ENCODE measurements at places on chromosomes 4 and X. TPM values are rescaled to one million over a fixed set of nuclear protein-coding genes. Genes with fewer than 3 reads are reported as not detected.

DNA sequence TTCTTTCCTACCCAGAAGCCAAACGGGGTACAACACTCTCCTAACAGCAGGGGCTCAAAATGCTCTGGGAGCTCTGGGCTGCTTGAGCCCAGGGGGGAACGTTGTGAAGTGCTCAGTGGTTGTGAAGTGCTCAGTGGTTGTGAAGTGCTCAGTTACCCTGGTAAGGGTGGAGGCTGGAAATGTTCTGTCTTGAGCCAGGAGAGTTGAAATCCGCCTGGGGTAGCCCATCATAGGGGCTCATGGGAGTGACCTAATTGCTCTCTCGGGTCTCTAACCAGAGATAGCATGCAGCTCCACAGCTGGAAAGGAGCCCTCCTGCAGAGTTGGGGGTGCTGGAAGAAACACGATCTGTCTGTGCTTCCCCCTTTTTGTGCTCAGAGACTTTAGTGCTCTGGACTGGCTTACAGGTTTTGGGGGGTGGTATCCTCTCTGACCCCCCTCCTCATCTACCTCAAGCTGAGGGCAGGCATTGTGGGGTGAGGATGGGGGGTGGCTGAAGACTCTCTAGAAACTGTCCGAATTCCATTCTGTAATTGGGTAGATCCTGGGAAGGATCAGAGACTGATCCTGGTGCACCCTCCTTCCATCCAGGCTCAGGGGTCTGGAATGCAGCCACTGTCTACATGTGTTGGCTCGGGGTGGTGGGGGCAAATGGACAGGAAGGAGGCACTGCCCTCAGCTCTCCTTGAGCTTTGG is 2.7 kb downstream of the EFNB1 start:
- peaks cover 9% of the 10 kb centered on the region for H3K4me1 ChIP-seq
- peaks cover 3% of the 10 kb centered on the region for H3K27me3 ChIP-seq
- peak overlapping the region; percentile 89 for H3K27ac ChIP-seq
- DNase-seq, result no peak
- peak overlapping the region; percentile 66 for H3K4me3 ChIP-seq

DNA sequence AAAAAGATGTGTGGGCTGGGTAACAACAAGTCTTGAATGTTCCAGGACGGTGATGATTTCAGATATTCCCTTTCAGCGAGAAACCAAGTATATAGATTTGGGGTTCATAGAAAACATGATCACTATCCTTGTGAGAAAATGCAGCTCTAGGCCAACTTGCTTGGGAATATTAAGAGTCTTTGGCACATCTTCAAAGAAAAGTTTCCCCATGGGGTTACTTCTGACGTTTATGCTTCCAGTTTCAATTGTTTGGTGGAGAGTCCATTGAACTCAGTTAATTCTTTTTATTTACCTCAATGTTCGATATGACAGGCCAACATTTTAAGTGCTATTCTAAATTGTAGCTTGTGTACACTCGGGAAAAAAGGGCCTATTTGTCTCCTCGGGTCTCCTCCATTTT is 126.7 kb downstream of the NHS start:
- no peak overlapping the region for H3K27ac ChIP-seq
- no peaks in the 10 kb centered on the region for H3K4me1 ChIP-seq
- H3K27me3 ChIP-seq, result no peaks in the 10 kb centered on the region
- no peak overlapping the region for H3K4me3 ChIP-seq
- no peak for DNase-seq
- H3K36me3 ChIP-seq, result no peaks in the 10 kb centered on the region

DNA sequence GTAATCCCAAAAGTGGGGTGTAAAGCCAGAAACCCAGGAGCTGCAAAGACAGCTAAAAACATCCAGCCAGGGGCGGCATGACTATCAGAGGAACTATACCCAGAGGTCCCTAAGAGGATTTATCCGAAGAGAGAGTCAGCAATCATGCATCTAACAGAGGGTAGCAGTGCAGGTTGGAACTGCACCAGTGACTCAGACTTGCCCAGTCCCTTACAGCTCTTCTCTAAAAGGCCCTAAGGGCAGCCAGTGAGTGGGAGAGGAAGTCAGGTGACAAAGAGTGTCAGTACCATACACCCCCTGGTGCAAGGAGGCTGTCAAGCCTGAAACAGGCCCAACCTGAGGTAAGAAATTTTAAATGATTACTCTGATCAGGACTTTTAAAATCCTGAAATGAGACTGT is 88.1 kb downstream of the CAMK2D start:
- H3K36me3 ChIP-seq, result no peaks in the 10 kb centered on the region

- H3K4me1 ChIP-seq, result no peaks in the 10 kb centered on the region
- no peak for DNase-seq
- H3K4me3 ChIP-seq, result no peak overlapping the region
These were observed 192.1 kb downstream of the RBMX2 start for GRCh38 chrX:130593911-130594310.

DNA sequence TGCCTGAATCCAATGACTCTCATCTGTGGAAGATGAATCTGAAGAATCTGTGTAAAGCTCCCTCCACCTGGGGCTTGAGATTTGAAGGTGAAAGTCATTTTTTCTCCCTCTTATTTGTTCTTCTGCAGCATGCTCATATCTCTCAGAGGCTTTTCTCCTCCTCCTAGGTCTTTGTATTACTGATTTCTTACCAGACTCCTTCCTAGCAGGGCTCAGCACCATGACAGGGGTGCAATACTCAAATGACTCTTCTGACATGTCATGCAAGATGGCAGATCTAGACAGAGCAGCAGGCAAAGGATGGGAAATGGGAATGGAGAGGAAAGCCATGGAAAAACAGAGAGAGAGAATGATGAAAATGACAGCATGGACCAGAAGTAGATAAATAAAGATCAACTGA is 118.3 kb downstream of the TMA16 start:
- no peaks in the 10 kb centered on the region for H3K4me1 ChIP-seq
- no peak for DNase-seq
- H3K36me3 ChIP-seq, result no peaks in the 10 kb centered on the region
- peak overlapping the region; percentile 44 for H3K4me3 ChIP-seq

The PPEF2 gene
- 0.04 TPM for total RNA-seq

DNA sequence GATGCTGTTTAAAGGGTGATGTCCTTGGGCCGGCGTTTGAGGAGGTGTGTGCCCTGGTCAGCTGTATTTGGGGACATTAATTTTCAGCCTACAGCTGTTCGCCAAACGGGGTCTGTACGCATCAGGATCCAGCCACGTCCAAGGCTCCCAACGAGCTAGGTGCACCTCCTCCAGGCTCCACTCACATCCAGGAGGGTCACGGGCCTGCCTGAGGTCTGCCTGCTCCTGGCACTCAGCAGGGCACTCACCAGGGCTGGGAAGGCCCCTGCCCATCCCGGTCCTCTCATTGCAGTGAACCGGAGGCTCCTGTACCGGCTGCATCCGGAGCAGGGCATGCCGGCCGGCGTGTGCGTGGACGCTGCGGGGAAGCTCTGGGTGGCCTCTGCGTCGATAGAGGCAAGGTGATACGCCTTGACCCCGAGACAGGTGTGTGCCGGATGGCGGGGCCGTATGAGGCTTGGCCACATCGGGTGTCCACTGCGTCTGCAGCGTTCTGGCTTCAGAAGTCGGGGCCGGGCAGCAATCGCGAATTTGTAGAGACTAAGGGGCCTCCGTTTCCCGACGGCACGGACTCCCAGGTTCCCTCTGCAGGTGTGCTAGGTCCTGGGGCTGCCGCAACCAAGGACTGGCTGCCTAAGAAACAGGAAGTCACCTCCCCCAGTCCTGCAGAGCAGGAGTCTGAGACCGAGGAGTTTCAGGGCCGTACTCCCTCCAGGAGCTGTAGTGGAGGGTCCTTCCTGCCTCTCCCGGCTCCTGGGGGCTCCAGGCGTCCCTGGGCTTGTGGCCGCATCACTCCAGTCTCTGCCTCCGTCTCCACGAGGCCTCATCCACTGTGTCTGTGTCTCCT is 27.5 kb upstream of the PLCXD1 start:
- H3K4me1 ChIP-seq, result no peaks in the 10 kb centered on the region
- no peak for DNase-seq
- H3K36me3 ChIP-seq, result no peaks in the 10 kb centered on the region
- no peak overlapping the region for H3K4me3 ChIP-seq

GRCh38 chr4:155795991-155796390 is 37.2 kb downstream of the GUCY1B1 start:
- DNase-seq, result no peak
- no peaks in the 10 kb centered on the region for H3K36me3 ChIP-seq
- no peaks in the 10 kb centered on the region for H3K4me1 ChIP-seq
- H3K27ac ChIP-seq, result no peak overlapping the region
- no peaks in the 10 kb centered on the region for H3K27me3 ChIP-seq
- H3K4me3 ChIP-seq, result no peak overlapping the region
